ENCODE measurements at places on chromosomes 16 and 17. TPM values are rescaled to one million over a fixed set of nuclear protein-coding genes. Genes with fewer than 3 reads are reported as not detected.

DNA sequence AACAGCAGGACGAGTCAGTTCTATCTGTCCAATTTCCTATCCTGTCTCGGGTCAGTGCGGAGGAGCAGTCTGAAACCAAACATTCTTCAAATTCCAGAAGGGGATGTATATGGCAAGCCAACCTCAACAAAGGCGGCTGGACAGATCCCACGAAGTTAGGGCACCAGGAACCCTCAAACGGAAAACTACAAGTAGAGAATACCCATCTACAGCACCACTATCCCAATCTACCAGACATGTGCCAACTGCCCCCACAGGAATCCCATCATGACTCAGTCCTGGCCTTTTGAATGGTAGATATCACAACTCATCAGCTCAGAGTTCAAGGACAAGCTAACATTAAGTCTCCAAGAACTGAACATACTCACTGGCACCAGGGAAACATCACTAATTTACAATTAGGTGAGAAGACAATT, 2.3 kb downstream of the NAT9 start:
- DNase-seq, result no peak

- DNase-seq, result no peak
Measured at GRCh38 chr16:15613676-15614075, 29.3 kb downstream of the MARF1 start.

GRCh38 chr17:42111265-42111636, 1.3 kb downstream of the DHX58 start:
- no peak for DNase-seq

DNA sequence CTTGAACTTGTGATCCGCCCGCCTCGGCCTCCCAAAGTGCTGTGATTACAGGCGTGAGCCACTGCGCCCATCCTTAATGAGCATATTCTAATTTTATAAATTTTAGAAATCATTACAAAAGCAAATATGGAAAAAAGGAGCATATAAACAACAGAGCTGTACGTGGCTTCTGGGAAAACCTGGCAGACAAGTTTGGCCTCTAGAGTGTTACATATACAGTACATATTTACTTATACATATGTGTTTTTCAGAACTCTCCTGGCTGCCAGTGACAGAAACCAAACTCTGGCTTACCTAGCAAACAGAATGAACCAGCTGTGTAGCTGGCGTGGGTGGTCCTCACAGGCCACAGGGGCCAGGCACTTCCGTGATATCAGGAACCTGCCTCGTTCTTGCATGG, 10.1 kb downstream of the DRC3 start:
- no peak for DNase-seq

GRCh38 chr17:7632492-7632894, 2.6 kb downstream of the SHBG start:
- DNase-seq, result peak; percentile 62

- DNase-seq, result no peak
Measured at GRCh38 chr17:4690745-4691144, 13.2 kb downstream of the PELP1 start.

GRCh38 chr17:43878260-43879175, 28.8 kb downstream of the MPP2 start:
- DNase-seq, result peak; percentile 54

WNT9B gene
- total RNA-seq, result not detected

RNF43 gene
- 0.50 TPM for total RNA-seq

DNA sequence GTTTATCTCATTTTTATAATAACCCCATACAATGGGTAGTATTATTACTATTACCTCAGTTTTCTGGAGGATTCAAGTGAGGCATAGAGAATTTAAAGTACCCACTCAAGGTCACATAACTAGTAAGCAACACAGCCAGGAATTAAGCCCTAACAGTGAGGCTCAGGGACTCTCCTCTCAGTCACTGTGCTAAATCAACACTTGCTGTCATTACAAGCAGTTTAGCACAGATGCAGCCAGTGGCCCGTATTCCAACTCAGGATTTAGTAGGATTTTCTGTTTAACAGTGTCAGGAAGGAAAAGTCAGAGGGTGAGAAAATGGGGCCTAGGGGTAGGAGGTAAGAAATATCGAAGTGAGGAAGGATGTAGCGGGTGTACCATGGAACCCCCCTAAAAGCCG, 536.9 kb downstream of the TMEM114 start:
- DNase-seq, result no peak

ST6GALNAC1 gene
- total RNA-seq, result not detected

- DNase-seq, result peak; percentile 34
Measured at GRCh38 chr17:7711051-7711755, 6.2 kb downstream of the EFNB3 start.

GRCh38 chr17:34619687-34620217, 40.4 kb downstream of the TMEM132E start:
- DNase-seq, result no peak

- peak; percentile 92 for DNase-seq
Measured at GRCh38 chr16:13997933-13998332, 73.2 kb upstream of the MRTFB start.

GRCh38 chr17:45087978-45088377, 26.9 kb downstream of the NMT1 start:
- DNase-seq, result no peak

DNA sequence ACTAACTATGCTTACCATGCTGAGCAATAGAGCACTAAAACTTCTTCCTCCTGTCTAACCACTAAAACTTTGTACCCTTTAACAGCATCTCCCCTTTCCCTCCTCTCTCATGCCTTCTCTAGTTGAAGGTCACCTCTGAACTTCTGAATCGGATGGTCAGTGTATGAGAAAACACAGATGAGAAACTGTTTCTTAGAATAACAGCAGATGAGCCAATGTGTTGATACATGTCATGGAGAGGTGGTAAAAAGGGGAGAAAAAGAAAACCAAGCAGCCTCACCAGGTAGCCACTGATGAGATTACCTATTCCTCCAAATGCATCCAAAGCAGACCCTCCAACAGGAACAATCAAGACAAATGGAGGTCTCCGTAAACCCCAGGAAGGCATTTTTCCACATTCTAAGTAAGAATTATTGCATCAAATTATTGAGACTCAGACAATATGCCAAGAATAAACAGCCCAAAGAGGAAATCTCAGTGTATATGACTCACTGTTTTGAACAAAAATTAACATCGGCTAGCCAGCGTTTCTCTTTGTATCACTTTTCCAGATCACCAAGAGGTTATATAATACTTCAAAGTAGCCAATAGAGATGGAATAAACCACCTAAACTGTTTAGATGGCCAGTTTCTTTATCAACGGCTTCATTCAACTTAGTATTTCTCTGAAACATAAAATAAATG, 793.3 kb upstream of the SOX9 start:
- no peak for DNase-seq

LGALS9 gene
- total RNA-seq, result 4.2 TPM

DNA sequence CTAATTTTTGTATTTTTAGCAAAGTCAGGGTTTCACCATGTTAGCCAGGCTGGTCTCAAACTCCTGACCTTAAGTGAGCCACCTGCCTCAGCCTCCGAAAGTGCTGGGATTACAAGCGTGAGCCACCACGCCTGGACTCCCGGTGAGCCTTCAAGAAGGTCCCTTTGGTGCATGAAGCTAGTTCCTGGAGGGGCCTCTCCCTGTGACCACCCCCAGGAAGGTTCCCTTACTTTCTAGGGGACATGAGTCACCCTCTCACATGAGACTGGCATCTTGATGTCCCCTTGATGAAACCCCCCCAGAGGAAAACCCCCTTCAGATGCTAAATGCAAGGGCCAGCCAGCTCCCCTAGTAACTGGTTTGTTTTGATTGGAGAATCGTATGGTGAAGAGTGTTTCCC, 12.8 kb downstream of the CARHSP1 start:
- no peak for DNase-seq

DNA sequence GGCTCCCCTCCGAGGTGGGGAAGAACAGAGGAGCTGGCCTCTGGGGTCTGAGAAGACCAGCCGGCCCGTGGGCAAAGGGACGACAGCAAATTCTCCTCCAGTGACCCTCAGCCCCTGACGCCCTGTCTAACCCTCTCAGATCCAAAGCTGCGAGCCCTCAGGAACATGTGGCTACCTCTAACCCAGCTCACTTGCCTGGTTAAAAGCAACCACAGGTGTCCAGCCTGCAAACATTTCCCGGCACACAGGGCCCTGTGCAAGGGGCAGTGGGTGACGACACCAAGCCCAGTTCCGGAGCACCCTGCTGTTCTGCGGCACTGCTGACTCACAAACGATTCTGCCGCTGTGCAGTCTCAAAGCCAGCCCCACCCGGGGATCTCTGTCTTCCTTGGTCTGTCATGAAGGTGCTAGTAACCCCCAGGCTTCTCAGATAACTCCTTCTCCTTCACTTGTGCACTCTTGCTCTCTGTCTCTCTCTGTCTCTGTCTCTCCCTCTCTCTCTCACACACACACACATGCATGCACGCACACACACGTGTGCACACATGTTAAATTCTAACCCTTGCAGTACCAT, 23.0 kb downstream of the WNT3 start:
- DNase-seq, result no peak

- DNase-seq, result no peak
Measured at GRCh38 chr16:72913551-72913950, 134.4 kb downstream of the ZFHX3 start.

NKD1 gene
- 0.04 TPM for total RNA-seq

SPHK1 gene
- 0.78 TPM for total RNA-seq

- DNase-seq, result peak; percentile 76
Measured at GRCh38 chr17:5019475-5019956, 15.7 kb downstream of the SLC52A1 start.

DNA sequence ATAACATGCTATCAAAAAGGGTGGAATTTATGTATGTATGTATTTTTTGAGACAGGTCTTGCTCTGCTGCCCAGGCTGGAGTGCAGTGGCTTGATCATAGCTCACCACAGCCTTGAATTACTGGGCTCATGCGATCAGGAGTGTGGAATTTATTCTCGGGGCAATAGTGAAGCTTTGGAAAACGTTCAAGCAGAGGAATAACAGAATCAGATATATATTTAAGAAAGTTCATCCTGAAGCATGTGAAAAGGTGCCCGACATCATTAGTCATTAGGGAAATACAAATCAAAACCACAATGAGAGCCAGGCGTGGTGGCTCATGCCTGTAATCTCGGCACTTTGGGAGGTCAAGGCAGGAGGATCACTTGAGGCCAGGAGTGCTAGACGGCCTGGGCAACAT, 7.7 kb upstream of the ITGAE start:
- no peak for DNase-seq

GRCh38 chr16:3259836-3260235, 3.4 kb upstream of the MEFV start:
- no peak for DNase-seq

DNA sequence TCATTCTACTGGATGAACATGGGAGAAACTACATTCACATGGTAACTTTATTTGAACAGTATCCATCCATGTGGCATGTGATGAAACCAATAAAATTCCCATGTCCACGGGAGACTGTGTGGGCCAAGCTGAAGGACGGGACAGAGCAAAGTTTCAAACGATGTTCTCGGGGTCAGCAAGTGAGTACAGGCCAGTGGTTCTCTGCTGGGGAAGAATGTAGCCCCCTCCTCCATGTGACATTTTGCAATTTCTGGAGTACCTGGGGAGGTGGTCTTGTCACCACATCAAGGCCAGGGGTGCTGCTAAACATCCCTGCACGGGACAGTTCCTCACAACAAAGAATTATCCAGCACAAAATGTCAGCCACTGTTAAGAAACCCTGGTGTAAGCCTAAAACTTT, 7.4 kb upstream of the TANGO6 start:
- no peak for DNase-seq

DNA sequence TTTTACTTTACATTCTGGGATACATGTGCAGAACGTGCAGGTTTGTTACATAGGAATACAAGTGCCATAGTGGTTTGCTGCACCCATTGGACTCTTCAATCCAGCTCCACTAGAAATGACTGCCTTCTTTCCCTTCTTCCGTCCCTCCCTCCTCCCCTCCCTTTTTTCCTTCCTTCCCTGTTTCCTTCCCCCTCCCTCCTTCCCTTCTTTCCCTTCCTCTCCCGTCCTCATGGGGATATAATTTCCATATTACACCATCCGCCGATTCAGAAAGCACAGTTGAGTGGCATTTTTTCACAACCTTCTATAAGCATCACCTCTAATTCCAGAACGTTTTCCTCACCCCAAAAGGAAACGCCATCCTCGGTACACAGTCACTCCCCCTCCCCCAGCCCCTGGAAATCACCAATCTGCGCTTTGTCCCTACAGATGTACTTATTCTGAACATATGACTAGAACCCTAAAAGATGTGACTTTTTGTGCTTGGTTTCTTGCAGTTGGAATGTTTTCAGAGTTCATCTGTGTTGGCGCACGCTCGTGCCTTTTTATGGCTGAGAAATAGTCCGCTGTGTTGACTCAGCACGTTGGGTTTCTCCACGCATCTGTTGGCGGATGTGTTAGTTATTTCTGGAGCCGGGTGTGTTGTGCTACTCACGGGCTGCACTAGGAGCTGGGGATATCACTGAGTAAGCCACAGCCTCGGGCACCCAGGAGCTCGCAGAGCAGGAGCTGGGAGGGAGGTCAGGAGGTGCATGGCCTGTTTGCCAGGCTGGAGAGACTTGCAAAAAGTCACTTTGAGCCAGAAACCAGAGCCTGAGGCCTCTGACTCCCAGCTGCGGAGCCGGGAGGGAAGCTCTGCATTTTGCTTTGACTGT, 336.4 kb downstream of the SEC14L1 start:
- peak; percentile 70 for DNase-seq

DNA sequence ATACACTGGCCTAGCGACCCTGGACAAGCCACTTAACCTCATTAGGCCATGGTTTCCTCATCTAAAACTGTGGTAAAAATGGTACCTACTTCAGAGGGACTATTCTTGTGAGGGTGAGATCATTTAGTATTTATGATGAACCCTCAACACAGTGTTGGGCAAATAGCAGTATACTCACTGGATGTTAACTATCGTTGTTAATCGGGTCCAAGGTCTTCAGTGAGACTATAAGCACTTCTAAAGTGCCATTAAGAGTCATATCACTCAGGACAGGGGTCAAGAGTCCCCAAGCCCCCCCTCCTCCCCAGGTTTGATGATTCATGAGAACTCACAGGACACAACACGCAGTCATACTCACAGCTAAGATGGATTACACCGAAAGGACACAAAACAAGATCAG, 11.0 kb downstream of the TK2 start:
- DNase-seq, result no peak

- no peak for DNase-seq
Measured at GRCh38 chr16:57799600-57800199, 2.6 kb downstream of the KIFC3 start.

DNA sequence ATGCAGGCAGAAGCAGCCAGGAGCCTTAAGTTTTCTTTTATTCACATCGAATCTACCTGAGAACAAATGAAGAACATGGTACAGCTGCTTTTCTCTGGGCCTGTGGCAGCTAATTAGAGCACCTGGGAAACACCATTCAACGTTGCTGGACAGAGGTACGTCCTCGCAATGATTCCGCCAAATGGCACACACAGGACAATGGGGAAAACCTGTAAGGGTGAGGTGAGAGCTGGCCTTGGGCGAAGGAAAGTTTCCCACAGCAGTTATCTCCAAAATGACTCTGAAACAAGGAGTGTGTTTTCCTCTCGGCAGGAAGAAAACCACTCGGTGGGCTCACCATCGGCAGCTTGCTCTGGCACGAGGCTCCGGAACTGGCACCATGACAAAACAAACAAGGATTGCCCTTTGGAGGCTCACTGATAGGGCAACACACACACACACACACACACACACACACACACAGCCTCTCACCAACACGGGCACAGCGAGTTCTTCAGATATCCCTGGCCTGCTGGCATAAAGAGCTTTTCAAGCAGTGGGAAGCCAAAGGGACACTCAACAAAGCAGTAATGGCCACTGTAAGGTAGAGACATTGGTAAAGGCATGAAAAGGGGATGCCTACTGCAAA, 73.7 kb downstream of the ZFHX3 start:
- no peak for DNase-seq

TEX14 gene
- total RNA-seq, result 2.3 TPM

KRTAP4-9 gene
- not detected for total RNA-seq
